ENCODE measurements at places on chromosomes 11 and 22.
A peak's percentile ranks its signal among the peaks of the same experiment; 100 is the strongest.

GRCh38 chr11:122050021-122050690 is 65.9 kb downstream of the BLID start:
- no peak for DNase-seq

GRCh38 chr11:134544095-134544815 is 132.2 kb upstream of the B3GAT1 start:
- DNase-seq: no peak

DNA sequence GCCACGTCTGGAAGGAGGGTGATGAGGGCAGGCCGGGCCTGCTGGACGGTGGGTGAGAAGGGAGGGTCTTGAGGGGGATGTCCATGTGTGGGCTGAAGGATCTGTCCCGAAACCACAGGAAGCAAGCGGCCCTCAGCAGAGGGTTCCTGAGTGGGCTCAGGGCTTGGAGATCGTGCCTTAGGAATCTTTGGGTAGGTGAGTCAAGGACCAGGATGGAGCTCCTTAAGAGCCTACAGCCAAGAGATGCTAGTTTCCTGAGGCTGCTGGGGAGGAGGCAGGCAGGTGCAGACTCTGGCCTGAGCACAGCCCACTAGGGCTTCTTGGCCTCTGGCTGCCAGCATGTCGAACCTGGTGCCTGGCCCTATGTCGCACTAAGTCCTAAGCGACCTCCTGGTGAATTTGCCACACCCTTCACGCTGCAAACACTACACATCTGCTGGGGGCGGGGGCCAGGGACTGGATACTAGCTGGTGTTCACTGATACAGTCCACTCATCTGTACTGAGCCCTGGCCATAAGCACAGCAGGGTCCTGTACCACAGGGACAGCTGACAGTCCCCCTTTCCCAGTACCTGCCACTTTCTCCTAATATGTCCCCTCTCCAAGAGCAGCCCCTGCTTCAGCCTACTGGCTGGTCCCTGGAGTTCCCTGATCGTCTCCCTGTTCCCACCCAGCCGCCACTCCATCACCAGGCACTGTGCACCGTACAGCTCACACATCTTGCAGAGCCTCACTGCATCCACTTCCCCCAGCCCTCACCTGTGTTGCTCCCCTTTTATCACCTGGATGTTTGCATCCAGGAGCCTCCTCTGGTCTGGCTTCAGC is 19.5 kb downstream of the GNAZ start:
- no peak for DNase-seq

GRCh38 chr11:36155770-36156160 is 133.5 kb downstream of the COMMD9 start:
- no peak for DNase-seq

DNA sequence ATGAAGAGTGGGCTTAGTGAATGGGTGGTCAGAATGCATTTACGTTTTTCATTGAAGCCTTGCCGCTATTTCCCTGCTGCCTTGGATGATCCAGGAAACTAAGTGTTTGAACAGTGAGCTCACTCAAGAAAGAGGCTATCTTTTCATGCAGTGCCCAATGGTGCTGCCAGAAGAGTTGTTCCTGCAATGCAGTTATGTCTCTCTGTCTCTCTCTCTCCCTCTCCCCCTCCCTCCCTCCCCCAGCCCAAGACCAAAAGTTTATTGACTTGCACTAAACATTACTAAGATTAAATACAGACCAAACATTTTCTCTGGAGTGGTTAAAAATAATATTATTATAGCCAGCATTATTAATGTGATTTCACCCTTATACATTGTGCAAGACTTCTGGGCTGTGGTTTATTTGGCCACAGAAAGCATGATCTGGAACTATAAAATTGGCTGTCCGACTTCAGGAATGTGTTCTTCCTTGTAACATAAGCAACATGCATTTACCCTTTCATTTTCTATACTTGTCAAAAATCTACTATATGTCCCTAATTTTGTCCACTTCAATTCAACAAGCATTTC is 6.6 kb upstream of the FUT4 start:
- DNase-seq: peak; percentile 59

- no peak for DNase-seq
These were observed 1254.7 kb downstream of the BRD1 start for GRCh38 chr22:48572951-48573350.

- no peak for DNase-seq
These were observed 8.1 kb upstream of the LINC01488 start for GRCh38 chr11:69473276-69473845.

- no peak for DNase-seq
These were observed 6.4 kb upstream of the HTATIP2 start for GRCh38 chr11:20357150-20357549.

Measured in HT-29 (cell line).